GOT3 (cell line): ENCODE measurements at places on chromosomes 1 and 21.

DNA sequence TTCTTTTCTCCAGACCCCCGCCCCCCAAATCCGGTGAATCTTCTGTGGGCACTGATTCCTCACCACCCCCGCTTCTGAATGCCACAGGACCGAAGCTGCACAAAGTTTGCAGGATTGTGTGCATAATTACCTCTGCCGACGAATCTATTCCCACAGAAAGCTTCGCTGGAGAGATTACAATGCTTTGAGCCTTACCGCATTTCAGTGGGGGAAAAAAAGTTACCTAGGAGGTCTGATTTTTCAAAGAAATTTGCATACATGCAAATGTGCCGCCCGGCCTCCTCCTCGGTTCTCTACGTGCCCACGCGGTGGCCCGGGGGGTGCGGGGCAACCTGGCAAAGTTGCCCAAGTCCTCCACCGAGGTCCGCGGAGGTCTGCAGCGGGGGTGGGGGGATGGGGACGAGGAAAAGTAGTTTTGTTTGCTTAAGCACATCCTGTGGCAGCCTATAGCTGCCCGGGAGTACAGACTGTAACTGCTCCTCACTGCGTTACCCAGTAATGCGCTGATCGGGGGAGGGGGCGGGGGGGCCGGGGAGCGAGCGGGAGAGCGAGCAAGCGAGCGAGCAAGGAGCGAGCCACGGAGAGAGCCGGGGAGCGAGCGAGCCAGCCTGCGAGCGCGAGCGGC, 563 bp upstream of the NFIA start:
- no peak for DNase-seq

GRCh38 chr1:67228791-67229190, 62.5 kb downstream of the IL23R start:
- DNase-seq = no peak

DNA sequence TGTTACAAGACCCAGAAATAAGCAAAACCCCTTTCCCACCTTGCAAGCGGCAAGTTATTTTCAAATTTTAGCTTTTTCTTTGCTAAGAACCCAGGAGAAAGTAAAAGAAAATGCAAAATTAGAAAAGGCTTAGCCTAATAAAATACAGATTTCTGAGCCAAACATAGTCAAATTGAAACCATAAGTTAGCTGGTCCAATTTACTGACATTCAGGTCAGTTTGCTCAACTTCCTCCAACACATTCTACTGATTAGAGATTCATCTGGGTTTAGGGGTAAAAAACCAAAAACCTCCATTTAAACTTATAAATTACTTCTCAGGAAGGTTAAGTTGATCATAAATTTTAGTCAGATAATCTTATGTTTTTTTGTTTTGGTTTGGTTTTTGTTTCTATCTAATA, 701.8 kb upstream of the CXADR start:
- no peak for DNase-seq

GRCh38 chr1:35524106-35524505, 33.1 kb downstream of the KIAA0319L start:
- DNase-seq = no peak

GRCh38 chr1:182629499-182630096, 25.4 kb upstream of the RGS16 start:
- DNase-seq = no peak

DNA sequence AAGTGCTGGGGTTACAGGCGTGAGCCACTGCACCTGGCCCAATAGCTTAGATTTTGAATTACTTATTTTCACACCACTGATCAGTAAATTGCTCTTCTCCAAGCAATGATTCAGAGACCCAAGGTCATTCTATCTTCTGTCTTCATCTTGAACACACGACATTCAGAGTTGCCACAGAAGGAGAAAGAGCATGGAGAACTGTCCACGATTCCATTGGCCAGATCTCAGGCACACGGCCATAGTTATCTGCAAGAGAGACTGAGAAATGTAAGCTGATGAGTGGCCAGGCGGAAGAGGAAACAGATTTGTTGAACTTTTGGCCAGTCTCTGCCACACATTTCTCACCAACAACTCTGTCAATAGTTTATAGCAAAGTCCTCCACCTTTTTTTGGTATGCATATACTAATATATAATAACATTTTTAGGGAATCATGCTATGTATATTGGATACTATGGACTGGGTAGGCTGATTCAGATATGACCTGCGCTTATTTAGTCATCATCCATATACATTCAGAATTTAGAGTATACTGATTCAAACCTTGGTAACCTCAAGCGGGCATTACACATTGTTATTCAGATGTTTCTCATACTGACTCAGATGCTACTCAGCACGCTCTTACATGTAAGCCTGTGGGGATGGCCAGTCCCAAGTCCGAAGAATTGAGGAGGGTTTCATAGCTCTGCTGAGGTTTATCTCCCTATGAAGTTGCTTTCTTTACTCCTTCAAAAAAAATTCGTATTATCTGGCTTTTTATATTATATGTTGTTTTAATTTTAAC, 25.5 kb upstream of the CAP1 start:
- DNase-seq = no peak

- no peak for DNase-seq
Observed at GRCh38 chr1:22039594-22040285, 12.8 kb upstream of the CDC42 start.

DNA sequence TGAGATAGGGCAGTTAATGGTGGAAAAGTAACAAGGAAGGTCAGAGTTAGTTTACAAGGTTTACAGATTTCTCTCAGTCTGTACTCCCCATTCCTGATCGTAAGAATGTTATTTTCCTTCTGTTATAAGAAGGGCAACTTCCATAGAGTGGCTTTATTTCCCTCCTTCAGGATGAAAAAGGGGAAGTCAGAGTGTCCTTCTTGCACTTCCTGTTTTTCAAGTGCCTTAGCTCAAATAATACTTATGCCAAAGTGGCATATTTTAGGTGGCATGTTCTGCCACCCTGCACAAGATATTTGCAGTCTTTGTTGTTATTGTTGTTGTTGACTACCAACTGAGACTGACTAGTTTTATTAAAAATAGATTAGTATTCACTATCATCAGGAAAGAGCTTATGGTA, 730.7 kb upstream of the ADGRL4 start:
- no peak for DNase-seq

DNA sequence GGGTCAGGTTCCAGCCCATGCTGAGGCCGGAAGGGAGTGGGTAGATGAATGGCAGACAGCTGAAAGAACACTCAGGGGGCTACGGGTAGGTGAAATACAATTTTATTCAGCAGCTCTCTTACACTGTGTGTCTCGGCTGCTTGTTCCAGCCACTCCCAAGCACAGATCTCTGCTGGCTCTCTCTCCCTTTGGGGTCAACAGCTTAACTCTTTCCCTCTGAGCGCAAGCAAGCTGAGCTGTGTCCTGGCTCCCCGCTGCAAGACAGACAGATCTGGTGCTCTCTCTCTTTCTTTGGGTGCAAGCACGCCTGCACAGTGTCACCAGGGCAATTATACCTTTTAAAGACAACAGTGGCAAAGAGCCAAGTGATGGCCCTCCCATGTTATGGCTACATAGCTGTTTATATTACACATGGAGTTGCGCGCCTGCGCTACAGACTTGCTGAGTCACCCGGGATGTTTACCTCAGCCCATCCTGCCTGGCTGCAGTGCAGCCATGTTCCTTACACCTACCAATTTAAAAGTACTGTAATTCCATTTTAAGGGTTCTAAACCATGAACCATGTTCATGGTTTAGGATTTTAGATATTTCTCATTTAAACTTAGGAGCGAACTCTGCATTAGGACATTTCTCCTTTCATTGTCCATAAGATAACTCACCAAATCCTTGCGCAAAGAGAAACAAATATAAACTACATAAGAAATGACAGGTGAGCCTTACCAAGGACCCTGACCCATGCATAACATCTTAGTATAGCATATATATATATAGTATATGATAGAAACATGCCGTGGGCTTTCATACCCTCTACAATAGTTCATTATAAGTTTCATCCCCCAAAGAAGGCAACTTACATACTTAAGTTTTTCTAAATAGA, 396.5 kb downstream of the SMYD3 start:
- DNase-seq = no peak

DNA sequence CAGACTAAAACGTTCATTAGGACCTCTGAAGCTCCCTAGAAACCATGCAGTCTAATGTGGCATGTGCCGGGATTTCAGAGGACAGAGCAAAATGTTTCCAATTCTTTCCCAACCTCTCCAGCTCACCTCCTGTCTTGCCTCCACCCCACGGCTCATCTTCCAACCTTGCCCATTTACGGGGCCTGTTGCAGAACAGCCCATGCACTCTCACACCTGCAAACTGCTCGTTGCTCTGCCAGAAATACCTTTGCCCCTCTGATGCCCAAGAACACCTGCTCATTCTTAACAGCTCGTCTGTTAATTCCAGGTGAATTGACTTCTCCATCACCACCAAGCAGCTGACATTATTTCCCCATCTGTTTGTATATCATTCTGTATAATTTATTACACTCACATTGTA, 53.9 kb upstream of the LBR start:
- no peak for DNase-seq

- DNase-seq = no peak
Observed at GRCh38 chr1:34132161-34132420, 32.9 kb downstream of the CSMD2 start.

- no peak for DNase-seq
Observed at GRCh38 chr21:38917043-38917774, 111.5 kb downstream of the ETS2 start.

- no peak for DNase-seq
Observed at GRCh38 chr1:211783266-211783665, 47.3 kb downstream of the LPGAT1 start.

DNA sequence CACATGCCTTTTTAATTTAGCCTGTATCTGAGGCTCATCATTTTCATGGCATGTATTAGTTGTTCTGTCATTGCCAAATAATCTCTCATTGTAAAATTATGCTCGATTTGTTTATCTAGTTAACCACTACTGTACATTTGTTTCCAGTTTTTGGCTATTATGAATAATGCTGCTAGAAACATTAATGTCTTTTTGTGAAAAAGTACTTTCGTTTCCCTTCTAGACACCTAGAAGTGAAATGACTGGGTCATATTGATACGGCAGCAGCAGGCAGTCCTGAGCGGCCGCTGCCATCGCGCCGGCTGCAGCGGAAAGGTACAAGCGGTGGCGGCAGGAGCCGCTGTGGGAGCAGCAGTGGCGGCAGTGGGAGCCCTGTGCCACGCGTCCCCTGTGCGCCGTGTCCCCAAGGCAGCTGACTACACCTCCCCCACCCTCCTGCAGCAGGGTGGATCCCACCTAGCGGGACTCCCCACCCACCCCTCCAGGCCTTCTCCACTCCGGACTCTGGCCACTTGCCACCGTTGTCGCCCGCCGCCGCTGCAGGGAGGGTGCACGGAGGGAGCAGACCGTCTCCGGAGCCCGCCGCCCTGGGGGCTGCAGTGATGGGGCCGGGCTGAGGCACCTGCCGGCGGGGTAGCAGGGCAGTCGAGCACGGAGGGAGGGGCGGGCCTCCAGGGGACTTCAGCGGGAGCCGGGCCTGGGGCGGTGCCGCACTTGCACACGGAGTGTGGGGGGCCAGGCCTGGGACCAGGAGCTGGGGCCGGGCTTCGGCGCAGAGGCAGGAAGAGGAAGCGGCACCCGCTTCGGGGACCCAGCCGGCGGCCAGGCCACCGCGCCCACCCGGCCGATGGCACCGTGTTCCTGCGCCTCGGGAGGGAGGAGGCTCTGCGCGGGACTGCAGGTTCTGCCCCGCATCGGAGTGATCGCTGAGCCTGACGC, 66.8 kb upstream of the RGS7 start:
- DNase-seq = peak; percentile 83

- DNase-seq = no peak
Observed at GRCh38 chr1:115826628-115827027, 14.3 kb downstream of the NHLH2 start.

DNA sequence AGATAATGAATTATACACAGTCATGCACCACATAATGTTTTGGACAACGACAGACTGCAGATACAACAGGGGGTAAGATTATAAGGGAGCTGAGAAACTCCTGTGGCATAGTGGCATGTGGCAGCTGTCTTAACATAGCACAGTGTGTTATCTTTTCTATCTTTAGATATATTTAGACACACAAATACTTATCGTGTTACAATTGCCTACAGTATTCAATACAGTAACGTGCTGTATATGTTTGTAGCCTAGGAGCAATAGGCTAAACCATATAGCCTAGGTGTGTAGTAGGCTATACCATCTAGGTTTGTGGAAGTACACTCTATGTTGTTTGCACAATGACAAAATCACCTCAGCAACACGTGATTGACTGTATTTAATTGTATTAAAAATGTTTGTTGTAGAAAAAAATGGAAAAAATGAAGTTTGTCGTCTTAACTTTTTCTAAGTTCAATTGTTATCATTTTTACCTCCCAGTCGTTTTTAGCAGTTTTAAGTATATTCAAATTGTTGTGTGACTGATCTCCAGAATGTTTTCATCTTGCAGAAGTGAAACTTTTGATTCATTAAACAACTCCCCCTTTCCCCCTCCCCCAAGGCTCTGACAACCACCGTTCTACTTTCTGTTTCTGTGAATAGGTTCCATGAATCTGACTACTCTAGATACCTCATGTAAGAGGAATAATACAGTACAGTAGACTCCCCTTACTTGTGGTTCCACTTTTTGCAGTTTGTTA, 351.0 kb upstream of the B3GALT2 start:
- no peak for DNase-seq

DNA sequence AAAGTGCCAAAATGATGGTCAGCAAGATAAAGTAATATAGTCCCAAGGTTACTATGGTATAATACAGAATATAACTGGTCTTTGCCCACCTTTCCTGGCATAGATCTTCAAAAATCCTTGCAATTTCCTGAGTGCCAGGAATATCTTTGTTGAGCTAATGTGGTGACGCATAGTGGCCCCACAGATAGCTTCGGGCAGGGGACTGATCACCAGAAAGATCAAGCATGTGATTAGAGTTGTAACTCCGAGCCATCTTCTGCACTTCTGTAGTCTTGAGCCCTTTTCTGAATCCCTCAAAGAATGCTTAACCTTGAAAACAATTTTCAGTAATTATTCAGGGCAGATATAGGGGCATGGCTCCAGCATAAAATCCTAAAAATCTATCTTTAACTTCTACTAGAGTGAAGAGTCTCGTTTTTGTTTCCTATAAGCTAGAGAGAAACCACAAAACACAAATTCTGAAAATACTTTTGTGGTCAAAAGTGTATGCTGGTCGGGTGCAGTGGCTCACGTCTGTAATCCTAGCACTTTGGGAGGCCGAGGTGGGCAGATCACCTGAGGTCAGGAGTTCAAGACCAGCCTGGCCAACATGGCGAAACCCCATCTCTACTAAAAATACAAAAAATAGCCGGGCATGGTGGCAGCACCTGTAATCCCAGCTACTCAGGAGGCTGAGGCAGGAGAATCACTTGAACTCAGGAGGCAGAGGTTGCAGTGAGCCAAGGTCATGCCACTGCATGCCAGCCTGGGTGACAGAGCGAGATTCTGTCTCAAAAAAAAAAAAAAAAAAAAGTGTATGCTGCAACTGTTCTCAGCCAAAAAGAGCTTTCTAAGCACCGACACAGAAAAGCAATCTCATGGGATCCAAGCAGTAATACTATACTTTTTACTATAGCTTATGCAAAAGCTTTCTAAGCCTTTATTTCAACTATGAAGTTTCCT, 62.8 kb downstream of the NVL start:
- DNase-seq = no peak

- DNase-seq = no peak
Observed at GRCh38 chr1:199948587-199949280, 78.8 kb upstream of the NR5A2 start.

GRCh38 chr1:226373376-226373775, 34.5 kb downstream of the PARP1 start:
- DNase-seq = no peak
